Nephron progenitor cell (in vitro differentiated cells): ENCODE measurements at places on chromosomes 7 and 10.

DNA sequence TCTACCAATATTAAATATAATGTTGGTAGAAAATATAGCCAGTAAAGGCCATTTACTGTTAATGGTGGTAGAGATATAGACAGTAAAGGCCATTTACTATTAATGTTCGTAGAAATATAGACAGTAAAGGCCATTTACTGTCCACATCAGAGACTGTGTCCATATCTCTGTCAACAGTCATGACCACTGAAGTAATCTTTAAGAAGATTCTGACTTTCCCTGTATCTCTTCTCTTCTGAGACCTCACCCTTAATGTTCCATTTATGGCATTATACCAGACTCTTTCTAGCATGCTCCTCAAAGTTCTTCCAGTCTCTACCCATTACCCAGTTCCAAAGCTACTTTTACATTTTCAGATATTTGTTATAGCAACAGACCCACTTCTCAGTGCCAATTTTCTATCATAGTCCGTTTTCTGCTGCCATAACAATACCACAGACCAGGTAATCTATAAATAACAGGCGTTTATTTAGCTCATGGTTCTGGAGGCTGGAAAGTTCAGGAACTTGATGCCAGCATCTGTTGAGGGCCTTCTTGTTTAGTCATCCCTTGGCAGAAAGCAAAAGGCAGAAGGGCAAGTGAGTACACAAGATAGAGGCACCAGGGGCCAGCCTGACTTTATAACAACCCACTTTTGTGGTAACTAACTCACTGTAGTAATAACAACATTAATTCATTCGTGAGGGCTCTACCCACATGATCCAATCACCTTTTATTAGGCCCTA lies 7.9 kb upstream of the NUDCD3 start:
- no peak for DNase-seq

DNA sequence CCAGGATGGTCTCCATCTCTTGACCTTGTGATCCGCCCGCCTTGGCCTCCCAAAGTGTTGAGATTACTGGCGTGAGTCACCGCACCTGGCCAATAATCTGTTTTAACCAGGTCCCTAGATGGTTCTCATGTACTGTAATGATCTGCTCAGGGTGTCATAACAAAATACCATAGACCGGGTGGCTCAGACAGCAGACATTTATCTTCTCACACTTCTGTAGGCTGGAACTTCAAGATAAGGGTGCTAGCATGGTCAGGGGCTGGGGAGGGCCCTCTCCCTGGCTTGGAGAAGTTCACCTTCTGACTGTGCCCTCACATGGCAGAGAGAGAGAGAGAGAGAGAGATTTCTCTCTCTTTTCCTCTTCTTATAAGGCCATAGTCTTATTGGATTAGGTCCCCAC lies 279.4 kb upstream of the LYZL1 start:
- no peak for DNase-seq

DNA sequence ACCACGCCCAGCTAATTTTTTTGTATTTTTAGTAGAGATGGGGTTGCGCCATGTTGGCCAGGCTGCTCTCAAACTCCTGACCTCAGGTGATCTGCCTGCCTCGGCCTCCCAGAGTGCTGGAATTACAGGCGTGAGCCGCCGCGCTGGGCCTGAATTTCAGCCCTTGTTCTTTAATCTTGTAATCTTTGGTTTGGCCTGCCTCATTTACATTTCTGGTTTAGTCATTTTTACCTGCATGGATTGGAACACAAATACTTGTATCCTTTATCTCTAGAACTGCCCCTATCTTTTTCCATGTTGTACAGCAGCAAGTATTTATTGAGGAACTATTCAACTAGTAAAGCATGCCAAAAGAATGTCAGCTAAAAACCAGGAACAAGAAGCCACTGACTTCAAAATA lies 195.6 kb upstream of the FRMD4A start:
- no peak for DNase-seq

GRCh38 chr10:85575441-85575840 lies 791.2 kb downstream of the GRID1 start:
- DNase-seq = no peak

DNA sequence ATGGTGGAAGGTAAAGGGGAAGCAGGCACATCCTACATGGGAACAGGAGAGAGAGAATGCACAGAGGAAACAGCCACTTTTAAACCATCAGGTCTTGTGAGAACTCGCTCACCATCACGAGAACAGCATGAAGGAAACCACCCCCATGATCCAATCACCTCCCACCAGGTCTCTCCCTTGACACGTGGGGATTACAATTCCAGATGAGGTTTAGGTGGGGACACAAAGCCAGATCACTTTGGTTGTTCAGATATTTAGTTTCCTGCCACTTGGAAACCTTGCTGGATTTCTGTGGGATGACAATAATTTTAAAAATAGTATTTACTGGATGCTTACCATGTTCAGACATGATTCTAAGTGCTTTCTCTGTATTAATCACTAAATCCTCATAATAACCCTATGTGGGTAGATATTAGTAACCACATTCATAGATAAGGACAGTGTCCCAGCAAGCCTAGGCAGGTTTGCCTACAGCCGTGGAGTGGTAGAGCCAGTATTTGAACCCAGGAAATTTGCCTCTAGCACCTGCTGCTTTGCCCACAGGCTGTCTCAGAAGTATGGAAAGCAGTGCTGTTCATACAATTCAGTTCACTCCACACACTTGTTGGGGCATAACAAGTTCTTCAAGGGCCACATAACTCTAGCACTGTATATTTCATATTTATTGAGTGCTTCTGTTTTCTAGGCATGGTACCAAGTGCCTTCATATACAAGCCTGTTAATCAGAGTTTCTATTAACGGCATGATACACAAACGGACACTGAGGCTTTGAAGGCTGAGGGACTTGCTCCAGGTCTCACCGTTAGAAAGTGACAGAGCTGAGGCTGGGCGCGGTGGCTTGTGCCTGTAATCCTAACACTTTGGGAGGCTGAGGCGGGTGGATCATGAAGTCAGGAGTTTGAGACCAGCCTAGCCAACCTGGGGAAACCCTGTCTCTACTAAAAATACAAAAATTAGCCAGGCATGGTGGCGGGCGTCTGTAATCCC lies 8.3 kb downstream of the TLL2 start:
- DNase-seq = no peak

DNA sequence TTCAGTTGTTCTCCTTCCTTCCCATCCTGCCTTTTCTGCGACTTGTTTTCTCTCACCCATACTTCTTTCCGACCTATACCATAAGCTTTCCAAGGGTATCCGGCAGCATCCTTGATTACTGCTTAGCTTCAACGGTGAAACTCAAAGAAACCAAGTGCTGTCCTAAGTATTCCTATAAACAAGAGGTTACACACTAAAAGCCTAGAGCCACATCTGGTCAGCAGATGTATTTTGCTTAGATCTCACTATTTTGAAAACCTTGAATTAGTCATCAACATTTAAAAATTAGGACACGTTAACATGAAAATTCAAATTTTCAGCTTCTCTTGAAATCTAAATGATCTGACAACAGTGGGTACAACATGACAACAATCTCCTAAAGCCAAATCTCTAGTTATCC lies 20.0 kb downstream of the ARHGAP21 start:
- no peak for DNase-seq

- DNase-seq = no peak
These were observed 150.8 kb upstream of the FAM3C start for GRCh38 chr7:121546632-121547543.

DNA sequence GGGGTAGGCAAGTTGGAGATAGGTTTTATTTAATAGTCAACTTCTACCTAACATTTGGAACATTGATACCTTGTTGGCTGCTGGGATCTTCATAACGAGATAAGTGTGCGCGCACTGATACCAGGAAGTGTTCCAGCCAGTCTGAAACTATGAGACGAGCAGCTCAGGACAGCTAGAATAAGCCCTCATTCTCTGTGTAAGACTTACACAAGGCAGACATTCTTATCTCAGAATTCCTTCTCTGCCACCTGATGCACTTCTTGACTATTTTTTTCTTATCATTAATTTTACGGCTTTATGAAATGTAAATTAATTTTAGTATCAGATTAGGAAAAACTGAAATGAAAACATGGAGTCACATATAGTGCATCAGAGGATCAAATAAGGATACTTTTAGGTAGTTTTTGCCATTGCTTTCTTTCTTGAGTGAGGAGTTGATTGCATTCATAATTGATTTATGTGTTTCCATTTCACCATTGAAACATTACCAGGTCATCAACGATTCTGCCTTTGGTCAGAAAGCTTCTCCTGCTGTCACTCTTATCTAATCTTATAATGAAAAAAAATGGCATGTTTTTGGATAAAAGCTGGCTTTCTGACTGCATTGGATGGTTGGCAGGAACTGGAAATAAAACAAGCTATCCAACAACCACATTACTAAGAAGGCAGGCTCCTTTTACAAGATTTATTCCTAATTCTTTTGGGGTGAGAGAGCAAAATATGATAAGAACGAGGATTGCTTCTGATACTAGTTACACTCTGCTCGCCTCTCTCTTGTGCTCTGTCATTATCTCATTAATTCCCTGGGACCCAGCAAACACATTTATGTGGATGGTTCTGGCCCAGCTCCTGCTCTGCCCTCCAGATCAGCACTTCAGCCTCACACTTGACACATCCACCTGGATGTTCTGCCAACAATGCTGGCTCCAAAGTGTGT lies 40.4 kb upstream of the ABCB5 start:
- no peak for DNase-seq

DNA sequence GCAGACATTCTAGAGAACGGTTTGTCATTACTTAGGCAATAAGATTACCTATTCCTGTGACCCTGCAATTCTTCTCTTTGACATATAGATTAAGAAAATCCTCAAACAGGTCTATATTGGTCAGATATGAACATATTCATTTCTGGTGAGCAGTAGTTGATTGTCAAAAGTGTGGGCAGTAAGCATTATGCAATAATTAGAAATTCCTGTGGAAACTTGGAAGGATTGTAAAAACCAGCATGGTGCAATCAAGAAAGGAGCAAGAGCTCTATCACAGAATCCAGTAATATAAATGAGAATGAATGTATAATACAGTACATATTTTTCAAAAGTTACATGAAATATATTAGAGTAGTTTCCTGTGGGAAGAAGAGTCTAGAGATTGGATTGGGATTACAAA lies 406.5 kb downstream of the SUGCT start:
- DNase-seq = no peak

DNA sequence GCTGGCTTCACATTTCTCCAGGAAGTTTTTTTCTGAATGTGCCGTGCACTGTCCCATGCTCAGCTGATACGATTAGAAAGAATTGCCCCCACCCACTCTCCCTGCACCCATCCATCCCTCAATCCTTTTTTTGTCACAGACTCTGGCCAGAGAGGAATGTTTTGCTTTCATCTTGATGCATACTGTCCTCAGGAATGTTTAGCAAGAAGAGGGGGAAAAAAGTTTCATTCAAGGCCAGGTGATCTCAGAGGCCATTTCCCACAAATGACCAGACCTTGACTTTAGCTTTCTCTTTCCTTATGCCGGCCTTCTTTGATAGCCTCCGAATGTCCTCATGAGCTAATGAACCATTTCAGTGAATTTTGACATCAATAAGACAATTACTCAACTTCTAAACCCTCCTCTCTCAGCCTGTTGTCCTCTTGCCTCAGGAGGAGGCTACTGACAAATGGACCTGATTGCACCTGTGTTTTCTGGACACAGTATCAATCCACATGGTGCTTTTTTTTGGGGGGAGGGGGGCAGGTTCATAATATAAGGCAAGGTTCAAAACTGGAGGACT lies 105.0 kb upstream of the KLF6 start:
- DNase-seq = no peak

- DNase-seq = no peak
These were observed 18.9 kb downstream of the MACC1 start for GRCh38 chr7:20198260-20198659.

- no peak for DNase-seq
These were observed 129.4 kb upstream of the SAMD8 start for GRCh38 chr10:74981831-74982633.

DNA sequence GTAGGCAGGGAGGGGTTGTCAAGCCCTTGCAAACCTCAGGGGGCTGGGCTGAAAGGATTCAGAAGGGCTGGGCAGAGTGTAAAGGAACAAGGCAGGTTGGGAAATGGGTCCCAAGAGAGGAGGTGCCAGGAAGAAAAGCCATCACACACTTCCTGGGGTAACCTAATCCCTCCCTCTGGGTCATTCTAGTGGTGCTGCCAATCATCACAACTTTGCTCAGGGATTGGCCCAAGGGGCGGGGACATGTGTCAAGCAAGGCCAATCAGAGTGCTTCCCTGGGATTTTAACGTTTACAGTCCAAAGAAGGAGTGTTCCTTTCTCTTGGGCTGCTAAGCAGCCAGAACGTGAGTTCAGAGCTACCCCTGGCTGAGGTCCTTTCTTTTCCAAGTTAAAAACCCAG lies 57.1 kb upstream of the NPTX2 start:
- peak; percentile 15 for DNase-seq

DNA sequence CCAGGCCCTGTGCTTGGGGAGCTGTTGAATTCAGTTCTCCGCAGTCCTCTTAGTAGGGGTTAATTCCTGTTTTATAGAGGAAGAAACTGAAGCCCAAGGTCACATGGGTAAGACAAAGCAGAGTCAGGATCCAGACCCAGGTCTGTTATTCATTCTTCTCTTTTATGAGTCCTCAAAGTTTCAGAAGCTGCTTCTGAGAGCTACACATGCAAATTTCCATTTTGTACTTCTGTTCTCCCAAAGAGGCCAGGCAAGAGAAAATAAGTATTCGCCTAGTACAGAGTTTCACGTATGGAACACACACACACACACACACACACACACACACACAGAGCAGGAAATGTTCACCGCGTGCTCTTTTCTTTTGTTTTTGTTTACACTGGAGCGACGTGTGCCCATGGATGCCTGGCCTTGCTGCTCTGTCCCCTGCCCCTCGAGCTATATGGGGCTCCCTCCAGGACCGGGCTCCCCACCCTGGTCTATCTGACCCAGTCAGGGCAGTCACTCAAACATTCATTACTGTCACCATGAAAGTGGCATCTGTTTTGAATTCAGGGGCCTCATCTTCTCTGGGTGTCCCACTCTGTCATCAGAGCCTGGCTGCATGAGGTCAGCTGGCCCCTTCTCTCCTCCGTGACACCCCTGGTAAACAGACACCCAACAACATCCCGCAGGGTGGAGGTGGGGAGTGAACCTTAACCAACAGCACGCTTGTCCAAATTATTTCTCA lies 84.4 kb downstream of the TNS3 start:
- DNase-seq = no peak

DNA sequence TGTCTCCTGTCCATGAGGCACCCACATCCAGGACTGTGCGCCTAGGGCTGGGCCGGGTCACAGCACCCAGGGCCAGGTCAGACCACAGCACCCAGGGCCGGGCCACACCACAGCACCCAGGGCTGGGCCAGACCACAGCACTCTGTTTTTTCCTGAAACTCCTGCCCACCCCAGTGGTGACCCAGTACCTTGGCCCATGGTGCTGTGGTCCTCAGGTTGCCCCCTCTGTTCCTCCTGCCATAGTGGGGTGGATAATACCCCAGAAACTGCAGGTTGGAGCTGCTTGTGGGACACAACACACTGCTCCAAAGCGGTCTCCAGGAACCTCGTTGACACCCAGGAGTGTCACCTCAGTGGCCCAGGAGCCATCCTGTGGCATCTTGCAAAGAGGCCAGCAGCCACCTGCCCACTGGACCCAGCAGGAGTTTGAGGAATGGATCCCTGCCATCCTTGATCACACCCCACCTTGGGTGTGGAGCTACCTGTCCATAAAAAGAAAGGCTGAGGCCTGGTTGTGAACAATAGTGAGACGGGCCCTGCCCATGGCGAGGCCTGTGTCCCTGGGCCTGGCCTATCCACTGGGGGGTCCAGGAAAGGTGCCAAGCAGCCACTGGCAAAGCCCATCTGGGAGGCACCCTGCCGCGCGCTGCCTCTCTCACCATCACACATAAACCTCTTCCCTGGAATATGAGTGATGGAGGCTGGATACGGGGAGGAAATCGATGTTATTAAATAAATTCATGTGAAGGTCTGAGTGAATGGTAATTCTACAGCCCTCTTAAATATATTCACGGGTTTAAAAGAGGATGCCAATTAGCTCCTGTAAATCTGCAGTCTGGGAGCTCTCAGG lies 89.0 kb downstream of the NKX6-2 start:
- no peak for DNase-seq
